ENCODE measurements at places on chromosomes 5 and 9. TPM values are rescaled to one million over a fixed set of nuclear protein-coding genes. Genes with fewer than 3 reads are reported as not detected.

DNA sequence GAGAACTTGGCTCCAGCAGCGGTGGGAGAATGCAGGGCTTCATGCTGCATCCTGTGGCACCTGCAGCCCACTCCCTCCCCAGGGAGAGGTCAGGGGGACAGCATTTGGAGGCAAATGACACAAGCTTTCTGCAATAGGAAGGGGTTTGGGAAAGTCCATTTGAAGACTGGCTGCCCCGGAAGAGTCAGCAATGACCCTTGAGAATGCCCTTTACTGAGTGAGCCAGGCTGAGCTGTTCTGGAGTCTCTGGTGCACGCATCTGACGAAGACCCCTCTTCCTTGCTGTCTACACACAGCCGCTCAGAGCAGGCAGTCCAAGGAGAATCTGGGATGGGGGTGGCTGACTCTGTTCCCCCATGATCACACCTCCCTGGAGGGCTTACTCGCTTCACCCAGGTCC lies 5.5 kb upstream of the NXNL2 start:
- no peak overlapping the region for H3K4me3 ChIP-seq
- no peaks in the 10 kb centered on the region for H3K36me3 ChIP-seq
- H3K4me1 ChIP-seq: no peaks in the 10 kb centered on the region

DNA sequence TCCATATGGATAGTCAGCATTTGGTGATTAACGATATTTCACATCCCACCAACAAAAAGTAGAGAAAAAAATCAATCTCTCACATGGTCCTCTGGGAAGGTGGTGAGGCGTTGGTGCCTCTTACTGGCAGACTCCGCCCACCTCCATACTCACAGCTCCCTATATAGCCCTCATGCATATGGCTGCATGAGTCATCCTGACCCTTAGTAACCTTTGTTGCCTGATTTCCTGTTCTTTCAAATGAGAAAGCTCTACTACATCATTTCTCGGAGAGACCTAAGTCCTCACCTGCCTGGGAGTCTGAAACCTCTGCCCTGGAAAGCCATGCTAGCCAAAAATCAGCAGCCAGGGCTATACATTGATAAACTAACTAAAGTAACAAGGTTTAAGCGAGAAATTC lies 33.3 kb upstream of the ABCA1 start:
- H3K4me1 ChIP-seq: no peaks in the 10 kb centered on the region
- no peak for DNase-seq
- H3K36me3 ChIP-seq: no peaks in the 10 kb centered on the region

- H3K36me3 ChIP-seq: no peaks in the 10 kb centered on the region
- no peaks in the 10 kb centered on the region for H3K27me3 ChIP-seq
- no peak overlapping the region for H3K27ac ChIP-seq
- DNase-seq: peak; percentile 18
- H3K4me1 ChIP-seq: peaks cover 6% of the 10 kb centered on the region
- no peak overlapping the region for H3K4me3 ChIP-seq
Observed at GRCh38 chr9:135589596-135590485, 28.3 kb downstream of the PAEP start.

GRCh38 chr5:122508623-122509022 lies 196.6 kb downstream of the SNCAIP start:
- H3K36me3 ChIP-seq: no peaks in the 10 kb centered on the region
- DNase-seq: no peak
- no peak overlapping the region for H3K4me3 ChIP-seq
- H3K27ac ChIP-seq: no peak overlapping the region

DNA sequence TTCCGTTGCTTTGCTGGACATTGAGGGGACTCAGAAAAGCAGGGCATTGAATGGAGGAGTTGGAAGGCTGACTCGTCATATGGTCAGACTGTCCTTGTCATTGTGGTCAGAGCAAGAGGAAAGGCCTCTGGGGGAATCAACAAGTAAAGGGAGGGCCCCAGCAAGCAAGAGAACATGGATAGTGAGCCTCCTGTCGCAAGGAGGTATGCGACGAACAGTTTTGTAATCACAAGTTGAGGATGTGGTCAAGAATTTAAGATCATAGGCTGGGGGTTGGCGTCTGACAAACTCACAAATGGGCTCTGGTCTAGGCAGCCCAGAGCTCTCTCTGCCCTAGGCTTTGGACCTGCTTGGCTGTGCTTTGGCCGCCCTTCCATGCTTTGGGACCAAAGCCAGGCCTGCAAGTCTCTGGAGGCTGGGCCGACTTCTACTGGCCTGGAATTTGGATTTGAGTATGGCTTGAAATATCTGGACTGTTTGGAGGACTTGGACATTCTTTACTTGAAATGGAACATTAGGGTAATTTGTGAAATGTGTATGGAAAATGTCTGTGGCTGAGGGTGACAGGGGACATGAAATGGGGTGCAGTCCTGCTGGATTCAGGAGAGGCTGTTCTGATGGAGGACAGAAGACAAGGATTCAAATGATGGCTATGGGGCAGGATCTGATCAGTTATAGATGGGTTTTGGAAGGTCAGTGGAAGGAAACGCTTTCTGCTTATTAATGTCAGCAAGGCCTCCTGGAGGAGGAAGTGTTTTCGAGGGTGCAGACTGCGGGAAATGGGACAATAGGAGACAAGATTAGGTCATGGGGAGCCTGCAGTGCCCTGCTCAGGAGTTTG lies 19.2 kb upstream of the NDST1 start:
- no peak overlapping the region for H3K4me3 ChIP-seq
- H3K36me3 ChIP-seq: no peaks in the 10 kb centered on the region
- H3K4me1 ChIP-seq: peaks cover 72% of the 10 kb centered on the region
- H3K27me3 ChIP-seq: no peaks in the 10 kb centered on the region

DNA sequence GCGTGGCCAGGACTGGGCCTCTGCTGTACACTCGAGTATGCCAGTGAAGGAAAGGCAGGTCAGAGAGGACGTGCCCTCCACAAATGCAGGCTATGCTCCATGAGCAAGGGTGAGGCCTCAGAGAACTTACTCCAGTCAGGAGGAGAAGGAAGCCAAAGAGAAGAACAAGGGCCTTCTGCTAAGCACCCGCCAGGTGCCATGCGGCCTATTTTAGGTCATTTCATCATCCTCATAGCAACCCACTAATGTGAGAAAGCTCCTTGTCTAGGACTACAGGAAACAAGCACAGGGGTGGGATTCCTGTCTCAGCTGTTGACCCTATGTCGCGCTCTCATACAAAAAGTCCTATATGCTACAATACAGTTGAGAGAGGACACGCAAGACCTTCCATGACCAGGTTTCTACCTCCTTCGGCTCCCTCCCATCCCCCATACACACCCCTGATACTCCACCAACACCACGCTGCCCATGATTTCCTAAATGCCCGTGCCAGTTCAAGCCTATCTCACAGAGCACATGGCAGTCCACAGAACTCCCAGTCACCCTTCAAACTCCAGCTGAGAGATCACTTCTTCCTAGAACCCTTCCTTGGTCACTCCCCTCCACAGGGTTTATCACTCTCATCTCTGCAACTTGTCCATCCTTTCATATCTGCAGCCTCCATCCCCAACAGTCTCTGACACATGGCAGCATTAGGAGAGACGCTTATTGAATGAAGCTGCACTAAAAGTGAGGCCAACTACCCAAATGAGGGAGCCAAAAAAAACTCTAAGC lies 26.8 kb downstream of the PSMB7 start:
- no peaks in the 10 kb centered on the region for H3K27me3 ChIP-seq
- H3K4me3 ChIP-seq: no peak overlapping the region

- no peak overlapping the region for H3K4me3 ChIP-seq
- no peaks in the 10 kb centered on the region for H3K36me3 ChIP-seq
- H3K27ac ChIP-seq: no peak overlapping the region
- H3K27me3 ChIP-seq: no peaks in the 10 kb centered on the region
- no peak for DNase-seq
Observed at GRCh38 chr9:105399117-105399516, 48.7 kb upstream of the FSD1L start.

GRCh38 chr5:14452685-14453454 lies 128.7 kb upstream of the OTULINL start:
- H3K27me3 ChIP-seq: no peaks in the 10 kb centered on the region
- H3K4me1 ChIP-seq: peaks cover 35% of the 10 kb centered on the region
- no peak for DNase-seq

DNA sequence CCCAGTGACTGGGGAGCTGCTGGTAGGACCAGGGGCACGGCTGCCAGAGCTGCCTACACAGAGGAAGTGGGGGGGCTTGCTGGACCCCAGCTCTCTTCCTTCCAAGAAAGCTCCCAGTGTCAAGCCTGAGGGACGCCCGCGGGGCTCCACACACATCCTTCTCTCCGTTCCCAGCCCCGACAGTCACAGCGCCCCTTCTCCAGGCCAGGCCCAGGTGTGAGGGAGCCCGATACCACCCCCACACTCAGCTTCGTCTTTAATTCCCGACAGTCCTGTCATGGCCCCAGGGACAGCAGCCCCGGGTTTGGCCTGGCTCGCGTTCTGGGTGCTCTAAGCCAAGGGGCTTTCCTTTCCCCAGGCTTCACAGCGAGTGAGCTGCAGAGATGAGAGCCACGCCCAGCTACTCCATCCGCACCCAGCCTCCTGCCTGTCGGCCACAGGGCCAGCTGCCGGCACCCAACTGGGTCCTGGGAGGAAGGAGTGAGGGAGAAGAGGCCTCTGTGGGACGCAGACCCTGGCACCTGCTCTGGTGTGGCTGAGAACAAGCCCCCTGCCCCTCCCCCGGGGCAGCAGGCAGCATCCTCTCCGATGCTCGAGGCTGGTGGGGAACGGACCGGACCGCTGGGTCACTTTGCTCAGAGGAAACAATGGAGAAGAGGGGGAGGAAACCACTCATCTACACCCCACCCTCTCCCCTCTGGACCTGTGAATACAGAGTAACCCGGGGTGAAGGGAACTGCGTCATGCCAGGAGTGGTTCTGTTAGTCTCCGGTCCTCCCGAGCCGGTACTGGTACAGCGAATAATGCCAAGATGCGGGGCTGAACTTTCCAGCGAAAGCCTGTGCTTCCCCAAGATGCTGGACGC lies 53.9 kb upstream of the PHYKPL start:
- H3K36me3 ChIP-seq: no peaks in the 10 kb centered on the region
- DNase-seq: no peak
- no peaks in the 10 kb centered on the region for H3K27me3 ChIP-seq
- H3K4me1 ChIP-seq: no peaks in the 10 kb centered on the region
- H3K4me3 ChIP-seq: no peak overlapping the region

GRCh38 chr5:59504043-59504442 lies 389.5 kb downstream of the PDE4D start:
- H3K36me3 ChIP-seq: no peaks in the 10 kb centered on the region
- H3K4me1 ChIP-seq: no peaks in the 10 kb centered on the region
- H3K27ac ChIP-seq: no peak overlapping the region
- no peaks in the 10 kb centered on the region for H3K27me3 ChIP-seq
- H3K4me3 ChIP-seq: no peak overlapping the region

DNA sequence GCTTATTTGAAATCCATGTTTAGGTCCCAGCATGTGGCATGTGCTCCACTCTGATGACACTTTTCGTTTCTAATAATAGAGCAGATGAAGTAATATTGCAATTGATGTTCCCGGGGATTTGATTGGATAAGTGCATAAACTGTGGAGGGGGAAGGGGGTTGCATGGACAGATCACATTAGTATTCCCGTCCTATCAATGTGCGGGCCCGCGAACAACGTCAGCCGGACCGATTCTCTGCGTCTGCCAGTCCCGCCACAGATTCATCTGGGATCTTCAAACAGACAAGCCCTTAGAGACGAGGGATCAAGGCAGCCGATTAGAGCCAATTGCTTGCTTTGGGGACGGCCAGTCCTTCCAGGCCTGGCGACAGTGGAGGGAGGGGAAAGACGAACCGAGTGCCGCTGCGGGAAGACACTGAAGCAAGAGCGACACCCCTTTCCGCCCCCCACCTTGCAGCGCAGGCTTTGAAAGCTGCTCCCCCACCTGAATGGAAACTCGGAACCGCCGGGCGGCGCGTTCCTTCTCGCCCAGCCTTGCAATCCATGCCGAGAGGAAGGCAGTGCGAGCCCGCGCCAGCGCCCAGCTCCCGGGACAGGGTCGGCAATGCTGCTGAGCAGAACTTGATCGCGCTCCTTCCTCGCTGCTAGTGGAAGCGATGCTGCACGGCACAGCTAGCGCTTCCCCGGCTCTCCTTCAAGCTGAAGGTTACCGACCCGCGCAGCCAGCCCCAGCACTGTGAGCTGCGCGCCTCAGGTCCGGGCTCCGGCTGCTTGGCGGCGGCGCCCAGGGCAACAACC lies at the start of gene RGS7BP:
RGS7BP (plus strand) TSS at position 247 of the 798 bp plus-strand sequence. CDS start 610 bp downstream, outside the sequence.
- peak; percentile 63 for DNase-seq
- H3K4me1 ChIP-seq: peaks cover 7% of the 10 kb centered on the region
- H3K27ac ChIP-seq: no peak within 1 kb of the TSS
- H3K36me3 ChIP-seq: no peaks in the 10 kb centered on the region
- H3K27me3 ChIP-seq: no peaks in the 10 kb centered on the region
- peak within 1 kb of the TSS; percentile 57 for H3K4me3 ChIP-seq

GRCh38 chr5:138932171-138932810 lies 57.2 kb upstream of the LRRTM2 start:
- H3K27ac ChIP-seq: no peak overlapping the region
- no peak overlapping the region for H3K4me3 ChIP-seq
- H3K27me3 ChIP-seq: no peaks in the 10 kb centered on the region
- H3K36me3 ChIP-seq: no peaks in the 10 kb centered on the region
- DNase-seq: peak; percentile 28

DNA sequence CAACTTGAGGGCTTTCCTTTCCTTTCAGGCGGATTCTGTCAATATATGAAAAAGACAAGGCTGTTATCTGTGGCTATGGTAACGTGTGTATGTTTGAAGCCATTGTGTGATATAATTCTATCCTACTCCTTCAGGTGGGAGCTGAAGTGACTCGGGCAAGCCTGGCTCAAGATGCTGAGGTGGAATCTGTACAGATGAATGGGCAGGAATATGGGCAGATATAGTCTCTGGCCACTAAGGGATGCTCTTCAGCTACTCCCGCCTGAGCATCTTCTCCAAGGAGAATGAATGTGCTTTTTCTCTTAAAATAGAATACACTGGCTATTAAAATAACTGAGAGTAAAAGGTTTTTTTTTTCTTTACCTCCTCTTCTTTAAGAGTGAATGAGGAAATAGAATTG lies 244.8 kb downstream of the ADGRV1 start:
- no peak overlapping the region for H3K4me3 ChIP-seq
- no peaks in the 10 kb centered on the region for H3K36me3 ChIP-seq
- no peak overlapping the region for H3K27ac ChIP-seq
- DNase-seq: no peak
- no peaks in the 10 kb centered on the region for H3K4me1 ChIP-seq

DNA sequence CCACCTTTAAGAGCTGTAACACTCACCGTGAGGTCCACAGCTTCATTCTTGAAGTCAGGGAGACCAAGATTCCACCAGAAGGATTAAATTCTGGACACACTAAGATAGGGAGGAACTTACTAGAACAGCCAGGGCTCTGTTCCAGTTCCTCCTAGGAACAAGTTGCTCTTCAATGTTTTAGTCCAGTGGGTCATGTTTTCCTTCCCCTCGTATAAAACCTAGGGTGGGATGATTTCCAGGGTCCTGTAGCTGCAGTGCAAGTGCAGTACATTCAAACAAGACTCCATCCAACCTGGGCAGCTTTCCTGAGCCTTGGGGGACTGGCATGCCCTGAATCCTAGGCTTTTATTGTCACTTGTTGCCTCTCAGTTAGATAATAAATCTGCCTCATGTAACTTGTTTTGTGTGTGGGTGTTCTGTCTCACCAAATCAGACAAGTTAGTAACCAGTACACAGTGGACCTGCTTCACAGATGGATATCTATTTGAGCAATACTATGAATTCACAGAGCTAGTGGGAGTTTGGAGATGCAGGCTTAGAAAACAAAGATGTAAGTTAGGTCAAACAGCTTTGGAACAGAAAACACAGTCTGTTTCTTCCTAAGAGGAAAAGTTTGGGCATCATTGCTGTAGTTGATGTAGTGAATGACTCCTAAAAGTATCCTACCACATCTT lies 405.6 kb downstream of the GABRG2 start:
- no peaks in the 10 kb centered on the region for H3K36me3 ChIP-seq
- H3K4me1 ChIP-seq: no peaks in the 10 kb centered on the region
- H3K4me3 ChIP-seq: no peak overlapping the region
- no peak for DNase-seq

The THBS4 gene
- total RNA-seq: 0.36 TPM

The DBN1 gene
- total RNA-seq: 12.7 TPM

The LPAR1 gene
- total RNA-seq: 65.2 TPM

Data from adrenal gland (tissue), 19 donors.